ENCODE measurements at places on chromosomes 16 and 17.
A peak's percentile ranks its signal among the peaks of the same experiment; 100 is the strongest.

- DNase-seq: no peak
These were observed 41.0 kb downstream of the SLC7A5 start for GRCh38 chr16:87828071-87828906.

- no peak for DNase-seq
These were observed 29.7 kb upstream of the NSRP1 start for GRCh38 chr17:30086896-30087295.

- DNase-seq: no peak
These were observed 267.9 kb upstream of the CCL2 start for GRCh38 chr17:33987162-33987561.

- DNase-seq: no peak
These were observed 55.7 kb upstream of the HAS3 start for GRCh38 chr16:69049603-69050375.

DNA sequence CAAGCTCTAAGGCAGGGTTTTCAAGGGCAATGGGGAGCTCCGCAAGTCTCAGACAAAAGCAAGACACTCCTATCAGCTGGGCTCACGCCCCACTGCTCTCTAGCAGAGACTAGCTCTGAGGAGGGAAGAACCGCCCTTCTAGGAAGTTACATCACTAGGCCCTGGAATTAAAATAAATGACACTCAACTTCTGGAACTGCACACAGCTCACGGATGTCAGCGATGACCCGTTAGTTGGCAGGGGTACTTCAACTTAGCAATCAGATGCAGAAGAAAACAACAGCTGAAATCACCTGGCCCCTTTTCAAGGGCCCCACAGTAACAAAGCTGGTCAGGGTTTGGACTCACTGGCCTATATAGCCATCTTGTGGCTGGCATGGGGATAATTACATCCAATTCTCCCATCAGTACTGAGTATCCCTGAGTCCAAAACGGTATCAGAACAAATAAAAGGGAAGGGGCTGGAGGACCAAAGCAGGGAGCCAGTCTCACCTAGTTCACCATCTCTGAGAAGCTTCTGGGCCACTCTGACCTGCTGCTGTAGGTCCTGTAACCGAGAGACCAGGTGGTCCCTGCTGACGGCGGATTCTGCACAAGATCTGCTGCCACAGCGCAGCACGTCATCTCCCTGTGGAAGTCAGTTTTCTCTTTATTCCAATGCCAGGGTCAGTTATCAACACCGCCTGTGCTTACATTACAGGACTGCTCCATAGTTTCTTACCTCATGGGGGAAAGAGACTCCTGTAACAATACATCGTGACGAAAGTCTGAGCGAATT, 22.2 kb downstream of the SERPINF1 start:
- no peak for DNase-seq

- DNase-seq: no peak
These were observed 21.6 kb upstream of the ATP2A3 start for GRCh38 chr17:3985846-3986245.

- no peak for DNase-seq
These were observed 53.8 kb downstream of the COG7 start for GRCh38 chr16:23398987-23399805.

DNA sequence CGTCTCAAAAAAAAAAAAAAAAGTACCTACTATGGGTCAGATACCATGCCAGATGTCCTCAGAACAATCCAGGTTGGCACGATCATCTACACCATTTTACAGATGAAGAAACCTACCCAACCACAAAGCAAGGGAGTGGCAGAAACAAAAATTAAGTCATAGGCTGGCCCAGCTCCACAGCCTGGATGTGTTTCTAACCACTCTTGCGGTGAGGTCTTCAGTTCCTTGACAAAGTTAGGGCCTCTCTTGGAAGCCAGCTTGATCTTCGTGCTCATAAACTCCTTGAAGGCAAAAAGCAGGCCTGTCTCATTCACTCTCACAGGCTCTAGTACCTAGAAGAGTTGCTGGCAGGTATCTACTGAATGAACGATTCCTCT, 6.2 kb downstream of the GGA2 start:
- no peak for DNase-seq

GRCh38 chr16:51193879-51194278, 42.8 kb upstream of the SALL1 start:
- DNase-seq: no peak

DNA sequence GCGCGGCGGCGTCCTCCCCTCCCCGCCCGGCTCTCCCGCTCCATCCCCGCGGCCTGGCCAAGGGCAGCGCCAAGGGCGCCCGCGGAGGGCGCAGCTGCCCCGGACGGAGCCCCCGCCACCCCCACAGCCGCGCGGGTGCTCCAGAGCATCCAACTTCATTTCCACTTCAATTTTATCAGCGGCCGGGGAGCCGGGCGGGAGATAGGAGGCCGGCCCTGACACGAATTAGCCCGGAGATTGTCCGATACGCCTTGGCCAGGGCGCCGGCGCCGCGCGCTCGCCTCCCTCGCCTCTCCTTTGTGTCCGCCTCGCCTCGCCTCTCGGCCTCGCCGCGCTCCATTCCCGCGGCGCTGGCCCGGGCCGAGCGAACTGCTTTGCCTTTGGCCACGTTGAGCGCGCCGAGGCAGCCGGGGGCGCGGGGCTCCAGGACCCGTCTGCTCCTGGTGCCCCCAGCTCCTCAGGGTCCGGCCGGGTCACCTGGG, 129.1 kb upstream of the LHX1 start:
- DNase-seq: no peak

GRCh38 chr16:13781575-13782338, 138.2 kb upstream of the ERCC4 start:
- no peak for DNase-seq

- DNase-seq: no peak
These were observed 1.1 kb downstream of the CBX1 start for GRCh38 chr17:48100160-48100559.

GRCh38 chr16:31874366-31875111, 932 bp downstream of the ZNF267 start:
- no peak for DNase-seq

DNA sequence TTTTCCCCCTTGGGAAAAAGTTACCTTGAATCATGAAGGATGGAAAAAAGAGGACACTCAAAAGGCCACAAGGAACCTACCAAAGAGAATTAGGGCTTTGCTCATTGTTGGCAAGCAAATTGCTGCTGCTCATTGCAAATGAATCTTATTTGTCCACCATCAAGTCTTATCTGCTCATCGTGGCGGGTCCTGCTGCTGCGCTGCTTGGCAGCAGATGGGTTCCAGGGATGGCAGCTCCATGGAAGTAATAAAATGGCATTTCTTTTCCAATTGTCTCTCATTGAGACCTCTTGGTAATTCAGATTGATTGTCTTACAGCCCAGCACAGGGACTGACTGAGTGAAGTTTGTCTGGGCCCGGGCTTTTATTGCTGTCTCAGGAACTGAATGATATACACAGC, 118.7 kb downstream of the MRM1 start:
- no peak for DNase-seq

GRCh38 chr17:65918916-65919315, 273.0 kb downstream of the CEP112 start:
- no peak for DNase-seq

- DNase-seq: no peak
These were observed 36.9 kb upstream of the KLHDC4 start for GRCh38 chr16:87802670-87803069.

GRCh38 chr17:71004413-71004812, 835.1 kb downstream of the KCNJ2 start:
- no peak for DNase-seq

- DNase-seq: peak; percentile 76
These were observed 617 bp upstream of the SENP3 start for GRCh38 chr17:7561028-7561575.

- DNase-seq: no peak
These were observed 152.2 kb upstream of the TBX2 start for GRCh38 chr17:61247439-61247838.

- no peak for DNase-seq
These were observed 332.8 kb downstream of the C16orf95 start for GRCh38 chr16:86984343-86984742.

DNA sequence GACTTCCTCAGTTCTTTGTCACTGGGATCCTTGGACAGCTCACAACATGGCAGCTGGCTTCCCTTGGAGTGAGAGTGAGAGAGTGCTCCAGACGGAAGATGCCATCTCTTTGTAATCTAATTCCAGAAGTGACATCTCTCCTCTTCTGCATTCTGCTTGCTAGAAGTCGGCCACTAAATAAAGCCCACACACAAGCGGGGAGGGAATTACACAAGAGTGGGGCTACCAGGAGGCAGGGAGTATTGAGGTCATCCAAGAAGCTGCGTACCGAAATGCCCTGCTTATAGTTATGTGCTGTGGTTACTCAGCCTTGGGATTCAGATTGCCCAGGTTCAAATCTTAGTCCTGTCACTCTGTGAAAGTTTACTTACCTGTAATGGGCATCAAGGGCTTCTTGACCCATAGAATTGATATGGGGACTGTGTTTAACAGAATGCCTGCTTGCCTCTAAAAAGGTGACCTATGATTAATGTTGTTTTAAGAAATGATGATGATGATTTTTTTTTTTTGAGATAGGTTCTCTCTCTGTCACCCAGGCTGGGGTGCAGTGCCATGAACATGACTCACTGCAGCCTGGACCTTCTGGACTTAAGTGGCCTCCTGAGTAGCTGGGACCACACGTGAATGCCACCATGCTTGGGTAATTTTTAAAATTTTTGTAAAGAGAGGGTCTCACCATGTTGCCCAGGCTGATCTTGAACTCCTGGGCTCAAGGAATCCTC, 120.9 kb upstream of the HS3ST2 start:
- no peak for DNase-seq

DNA sequence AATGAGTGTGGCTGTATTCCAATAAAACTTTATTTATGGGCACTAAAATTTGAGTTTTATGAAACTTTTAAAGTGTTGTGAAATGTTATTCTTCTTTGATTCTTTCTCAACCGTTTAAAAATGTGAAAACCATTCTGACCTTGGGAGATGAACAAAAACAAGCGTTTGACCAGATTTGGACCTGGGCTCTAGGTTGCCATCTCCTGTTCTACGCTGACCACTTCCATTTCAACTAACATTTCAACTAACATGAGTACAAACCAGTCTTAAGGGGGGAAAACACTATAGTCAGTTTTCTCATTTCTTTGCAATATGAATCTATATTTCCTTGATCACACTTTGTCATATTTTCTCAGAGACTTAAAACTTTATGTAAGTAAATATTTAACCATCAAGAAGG, 118.4 kb upstream of the IRX5 start:
- DNase-seq: no peak

DNA sequence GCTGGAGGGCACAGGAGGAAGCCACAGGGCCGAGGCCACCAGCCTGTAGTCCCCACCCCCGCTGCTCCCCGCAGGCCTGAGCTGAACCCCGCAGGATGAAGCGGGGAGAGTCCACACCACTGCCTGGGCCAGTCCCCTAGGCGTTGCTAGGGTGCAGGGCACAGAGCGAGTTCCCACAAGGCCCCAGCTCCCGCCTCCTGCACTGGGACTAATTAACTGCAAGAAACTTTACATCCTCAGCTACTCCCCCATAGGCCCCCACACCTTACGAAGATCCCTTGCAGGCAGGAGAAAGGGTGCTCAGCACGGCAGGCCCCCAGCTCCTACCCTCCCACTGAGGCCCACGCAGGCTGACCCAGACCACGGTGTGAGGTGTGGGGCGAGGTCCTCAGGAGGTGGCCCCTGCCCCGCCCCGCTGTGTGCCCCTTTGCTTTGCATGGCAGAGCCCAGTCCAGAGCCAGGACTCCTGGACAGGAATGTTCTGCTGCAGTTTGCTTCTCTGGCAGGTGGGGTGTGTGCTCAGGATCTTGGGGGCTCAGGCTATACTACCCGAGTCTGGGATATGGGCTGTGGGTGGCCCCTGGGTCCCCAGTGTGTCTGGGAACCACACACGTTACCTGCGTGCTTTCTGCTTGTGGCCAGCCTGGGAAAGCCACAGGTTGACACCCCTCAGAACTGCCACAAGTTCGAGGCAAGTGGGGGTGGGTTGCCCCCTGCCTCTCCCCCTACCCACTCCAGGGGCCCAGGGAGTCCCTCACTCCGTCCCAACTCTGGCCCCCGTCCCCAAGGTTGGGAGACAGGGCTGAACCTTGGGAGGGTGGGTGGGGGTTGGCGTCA, 1.2 kb downstream of the GNG13 start:
- no peak for DNase-seq

DNA sequence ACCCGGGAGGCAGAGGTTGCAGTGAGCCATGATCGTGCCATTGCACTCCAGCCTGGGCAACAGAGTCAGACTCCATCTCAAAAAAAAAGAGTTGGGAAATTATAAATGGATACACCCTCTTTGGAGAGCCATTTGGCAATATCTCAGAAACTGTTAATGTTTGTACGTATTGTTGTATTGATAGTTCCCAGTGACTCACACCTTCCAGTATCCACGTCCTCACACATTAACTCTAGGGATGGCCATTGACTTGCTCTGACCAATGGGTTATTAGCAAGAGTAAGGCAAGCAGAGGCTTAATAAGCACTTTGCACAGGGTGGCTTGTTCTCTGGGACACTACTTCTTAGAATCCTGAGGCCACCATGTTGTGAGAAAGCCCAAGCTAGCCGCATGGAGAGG, 107.6 kb upstream of the LHX1 start:
- no peak for DNase-seq

DNA sequence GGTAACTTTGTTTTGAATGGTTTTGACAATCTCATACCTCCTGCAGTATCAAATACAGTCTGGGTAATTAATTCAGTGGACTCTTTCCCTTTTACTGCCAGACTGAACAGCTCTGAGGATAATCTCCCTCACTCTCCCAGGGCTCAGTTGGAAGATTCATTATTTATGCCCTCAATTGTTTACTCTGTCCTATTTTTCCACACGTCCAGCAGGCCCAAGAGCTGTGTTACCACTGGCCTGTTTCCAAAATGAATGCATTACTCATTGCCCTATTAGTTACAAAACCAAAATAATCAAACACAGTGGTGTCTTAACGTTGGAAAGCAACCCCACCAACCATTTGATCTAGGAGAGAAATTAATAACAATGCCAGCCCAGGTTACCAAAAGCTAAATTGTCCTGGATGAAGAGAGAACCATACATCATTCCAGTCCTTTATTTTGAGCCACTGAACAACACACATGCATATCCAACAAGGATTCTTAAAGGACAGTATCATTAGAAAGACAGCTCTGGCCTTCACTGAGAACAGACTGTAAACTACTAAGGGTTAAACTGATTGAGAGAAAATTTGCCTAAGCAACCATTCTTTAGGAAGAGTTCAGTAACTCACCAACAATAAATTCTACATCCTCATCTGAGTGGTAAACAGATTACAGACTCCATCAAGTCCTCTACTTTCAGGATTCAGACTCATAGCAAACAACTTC, 34.5 kb downstream of the FAM222B start:
- DNase-seq: no peak
